ENCODE measurements at places on chromosomes 7 and 10.
A peak's percentile ranks its signal among the peaks of the same experiment; 100 is the strongest.

- peak; percentile 66 for DNase-seq
These were observed 68.5 kb downstream of the LRRC4 start for GRCh38 chr7:127962589-127963361.

DNA sequence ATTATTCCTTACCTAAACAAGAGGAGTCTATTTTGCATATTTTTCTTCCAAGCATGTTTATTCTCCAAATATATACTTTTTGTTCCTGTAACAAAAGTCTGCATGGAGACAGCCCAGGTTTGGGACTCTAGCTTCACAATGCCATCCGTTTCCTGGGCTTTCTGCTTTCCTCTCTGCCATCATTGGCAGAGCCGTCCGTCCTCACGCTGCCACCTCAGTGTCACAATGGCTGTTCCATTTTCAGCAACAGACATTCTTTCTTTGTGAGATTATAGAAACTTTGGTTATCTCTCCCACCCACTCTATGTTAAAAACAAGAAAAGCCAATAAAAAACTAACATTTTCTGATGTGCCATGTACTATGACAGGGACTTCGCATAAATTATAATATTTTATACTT is 825.2 kb downstream of the REEP3 start:
- DNase-seq = no peak

- DNase-seq = no peak
These were observed 37.9 kb upstream of the AKR1C2 start for GRCh38 chr10:5041471-5042023.

GRCh38 chr10:100184840-100185239 is 989 bp downstream of the ERLIN1 start:
- peak; percentile 42 for DNase-seq

DNA sequence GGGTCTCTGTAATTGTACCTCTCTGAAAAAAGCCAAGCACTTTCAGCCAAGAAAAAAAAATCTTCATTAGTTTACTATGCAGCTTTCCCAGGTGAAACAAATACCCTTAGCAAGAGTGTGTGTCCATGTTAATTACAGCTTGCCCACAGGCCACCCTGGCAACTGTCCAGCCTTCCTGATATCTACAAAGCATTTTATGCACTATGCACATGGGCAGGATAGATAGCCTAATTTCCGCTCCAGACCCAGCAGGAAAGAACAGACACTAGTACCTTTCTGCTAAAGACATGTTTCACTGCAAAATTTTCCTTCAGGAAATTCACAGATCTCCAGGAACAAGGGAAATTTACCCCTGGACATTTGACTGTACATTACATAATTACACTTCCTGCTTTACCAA is 24.4 kb downstream of the CACNA2D1 start:
- DNase-seq = no peak

DNA sequence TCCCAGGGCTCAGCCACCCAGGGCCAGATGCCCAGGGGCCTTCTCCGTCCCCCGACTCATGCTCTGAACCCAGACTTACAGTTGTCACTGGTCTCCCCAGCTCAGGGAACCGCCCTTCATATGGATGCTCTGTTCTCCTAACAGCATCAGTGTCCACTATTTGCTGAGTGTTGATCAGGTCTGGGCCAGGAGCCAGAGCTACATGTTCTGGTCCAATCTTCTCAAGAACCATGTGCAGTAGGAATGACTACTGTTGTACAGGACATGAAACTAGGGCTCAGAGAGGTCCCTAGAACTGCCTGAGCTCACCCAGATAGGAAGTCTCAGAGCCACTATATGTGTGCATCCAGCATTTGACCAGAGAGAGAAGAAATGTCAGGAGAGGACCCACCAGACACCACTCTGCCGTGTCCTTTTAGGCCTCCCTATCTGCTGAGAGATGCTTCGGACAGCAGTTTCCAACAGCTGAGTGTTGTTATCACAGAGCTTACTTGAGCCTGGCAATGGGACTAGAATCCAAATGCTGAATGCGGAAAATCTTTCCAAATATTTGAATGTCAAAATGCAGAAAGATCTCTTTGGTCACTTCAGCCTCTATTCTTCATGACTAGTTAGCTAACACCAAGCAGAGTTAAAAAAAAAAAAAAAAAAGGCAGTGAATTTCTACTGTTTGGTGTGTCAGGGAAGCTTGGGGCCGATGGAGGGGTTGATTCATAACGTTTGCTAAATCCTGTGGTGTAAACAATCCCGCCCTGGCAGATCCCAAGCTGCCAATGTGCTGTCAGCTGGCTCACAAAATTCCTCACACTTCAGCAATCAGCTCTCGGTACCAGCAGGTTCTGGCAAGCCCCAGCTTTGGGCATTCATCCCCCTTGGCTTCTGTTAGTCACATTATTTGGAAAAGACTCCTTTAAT is 246.1 kb downstream of the TNS3 start:
- no peak for DNase-seq

GRCh38 chr7:116159711-116160110 is 50.6 kb upstream of the TES start:
- DNase-seq = no peak

GRCh38 chr10:100528123-100528886 is 1.4 kb downstream of the NDUFB8 start:
- DNase-seq = no peak

DNA sequence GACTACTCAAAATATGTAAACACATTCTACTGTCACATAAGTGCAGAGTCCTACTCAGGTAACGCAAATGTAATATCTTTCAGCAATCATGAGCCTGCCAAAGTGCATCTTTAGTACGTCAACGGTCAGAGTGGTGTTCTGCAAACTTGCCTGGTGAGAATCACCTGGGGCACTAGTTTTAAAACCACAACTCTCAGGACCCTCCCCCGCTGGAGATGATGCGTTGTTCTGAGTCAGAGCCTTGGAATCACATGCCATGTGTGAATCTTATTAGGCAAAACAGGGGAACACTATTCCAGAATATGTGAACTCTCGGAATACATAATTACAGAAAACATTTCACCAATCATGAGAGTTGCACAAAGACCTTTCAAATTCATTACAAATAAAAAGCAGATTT is 115.7 kb downstream of the TPK1 start:
- DNase-seq = no peak

DNA sequence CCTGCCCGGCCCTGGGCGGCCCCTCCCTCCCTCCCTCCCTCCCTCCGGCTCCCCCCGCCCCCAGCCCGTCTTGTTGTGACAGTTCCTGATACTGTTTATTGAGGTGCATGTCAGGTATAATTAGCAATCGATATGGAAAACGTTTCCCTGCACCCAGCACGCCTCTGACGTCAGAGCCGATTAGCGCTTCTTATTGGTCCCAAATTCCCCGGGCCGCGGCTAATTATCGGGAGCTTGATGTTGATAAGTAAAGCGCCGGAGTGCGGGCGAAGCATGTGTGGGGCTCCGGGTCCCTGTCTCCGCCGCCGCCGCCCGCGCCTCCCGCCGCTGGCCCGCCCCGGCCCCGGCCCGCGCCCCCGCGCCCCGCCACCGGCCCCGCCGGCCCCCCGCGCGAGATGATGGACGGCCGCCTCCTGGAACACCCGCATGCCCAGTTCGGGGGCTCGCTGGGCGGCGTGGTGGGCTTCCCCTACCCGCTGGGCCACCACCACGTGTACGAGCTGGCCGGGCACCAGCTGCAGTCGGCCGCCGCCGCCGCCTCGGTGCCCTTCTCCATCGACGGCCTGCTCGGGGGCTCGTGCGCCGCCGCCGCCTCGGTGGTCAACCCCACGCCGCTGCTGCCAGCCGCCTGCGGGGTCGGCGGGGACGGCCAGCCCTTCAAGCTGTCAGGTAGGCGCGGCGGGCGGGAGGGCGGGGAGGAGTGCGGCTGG is at the start of gene UNCX:
Gene UNCX, plus strand, starts transcription at position 250 of the 710 bp plus-strand sequence. Its CDS starts 146 bp downstream, at position 396.
- no peak for DNase-seq

DNA sequence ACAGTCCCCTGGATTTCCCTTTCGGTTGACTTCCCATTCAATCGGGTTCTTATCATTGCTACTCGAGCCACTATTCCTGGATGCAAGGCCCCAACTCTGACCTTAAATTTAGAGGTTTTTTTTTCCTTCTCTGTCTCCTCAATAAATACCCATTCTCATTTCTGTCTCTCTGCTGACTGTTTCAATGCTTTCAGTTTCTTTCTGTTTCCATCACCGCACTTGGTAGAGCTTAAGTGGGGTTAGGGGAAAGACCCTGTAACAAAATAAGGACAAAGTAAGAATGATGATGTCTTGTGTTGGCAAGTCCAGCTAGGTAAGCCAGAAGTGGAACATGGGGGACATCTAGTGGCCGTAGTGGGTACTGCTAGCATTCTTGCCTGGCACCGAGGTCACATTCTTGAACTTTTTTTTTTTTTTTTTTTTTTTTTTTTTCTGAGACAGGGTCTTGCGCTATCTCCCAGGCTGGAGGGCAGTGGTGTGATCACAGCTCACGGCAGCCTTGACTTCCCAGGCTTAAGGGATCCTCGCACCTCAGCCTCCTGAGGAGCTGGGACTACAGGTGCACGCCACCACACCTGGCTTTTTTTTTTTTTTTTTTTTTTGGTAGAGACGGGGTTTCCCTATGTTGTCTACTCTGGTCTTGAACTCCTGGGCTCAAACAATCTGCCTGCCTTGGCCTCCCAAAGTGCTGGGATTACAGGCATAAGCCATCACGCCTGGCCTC is 40.3 kb downstream of the ZC3HC1 start:
- peak; percentile 34 for DNase-seq

GRCh38 chr10:1645896-1646295 is 91.4 kb downstream of the ADARB2 start:
- no peak for DNase-seq

DNA sequence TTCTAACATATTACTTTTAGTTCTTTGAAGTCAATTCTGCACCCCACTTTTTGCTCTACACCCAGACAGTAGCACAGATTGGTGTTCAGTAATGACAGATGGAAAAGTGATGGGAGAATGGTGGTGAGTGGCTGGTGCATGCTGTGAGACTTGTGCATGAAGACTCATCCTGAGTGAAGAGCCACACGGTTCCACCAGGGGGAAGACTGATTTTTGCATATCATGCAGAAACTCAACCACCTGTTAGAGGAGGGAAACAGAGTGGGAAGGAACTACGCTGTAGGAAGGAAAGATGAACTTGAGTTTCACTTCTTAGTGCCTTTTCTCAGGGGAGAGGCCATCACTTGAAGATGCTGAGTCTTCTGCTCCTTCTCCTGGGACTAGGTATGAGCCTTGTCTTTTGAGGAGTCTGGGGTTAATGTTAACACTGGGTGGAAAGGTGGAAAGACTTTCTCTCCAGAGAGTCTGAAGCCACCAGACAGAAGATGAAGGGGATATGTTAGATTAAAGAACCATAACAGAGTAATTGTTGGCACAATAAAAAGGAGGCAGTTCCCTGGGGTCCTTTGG is 9.3 kb upstream of the PRSS1 start:
- DNase-seq = no peak

DNA sequence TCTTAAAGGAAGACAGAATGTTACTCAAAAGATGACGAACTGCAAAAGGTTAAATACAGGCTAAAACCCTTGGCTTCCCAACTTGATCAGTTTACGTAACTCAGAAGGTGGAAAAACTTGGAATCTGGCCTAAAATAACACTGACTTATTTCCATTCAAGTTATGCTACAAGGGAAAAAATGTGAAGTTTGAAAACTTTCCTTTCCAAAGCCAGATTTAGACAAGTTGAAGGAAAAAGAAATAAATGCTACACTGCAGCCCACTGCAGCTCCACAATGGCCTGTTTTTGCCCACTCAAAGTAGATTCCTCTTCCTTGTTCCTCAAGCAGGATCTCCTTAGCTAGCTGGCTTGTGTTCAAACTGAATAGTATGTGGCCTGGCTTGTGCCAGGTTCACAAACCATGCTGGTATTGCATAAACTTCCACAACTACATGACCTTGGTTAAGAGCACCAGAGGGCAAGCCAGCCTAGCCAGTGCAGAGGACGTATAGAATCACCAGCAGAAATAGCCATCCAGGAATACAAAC is 166.2 kb downstream of the CPEB3 start:
- DNase-seq = no peak

DNA sequence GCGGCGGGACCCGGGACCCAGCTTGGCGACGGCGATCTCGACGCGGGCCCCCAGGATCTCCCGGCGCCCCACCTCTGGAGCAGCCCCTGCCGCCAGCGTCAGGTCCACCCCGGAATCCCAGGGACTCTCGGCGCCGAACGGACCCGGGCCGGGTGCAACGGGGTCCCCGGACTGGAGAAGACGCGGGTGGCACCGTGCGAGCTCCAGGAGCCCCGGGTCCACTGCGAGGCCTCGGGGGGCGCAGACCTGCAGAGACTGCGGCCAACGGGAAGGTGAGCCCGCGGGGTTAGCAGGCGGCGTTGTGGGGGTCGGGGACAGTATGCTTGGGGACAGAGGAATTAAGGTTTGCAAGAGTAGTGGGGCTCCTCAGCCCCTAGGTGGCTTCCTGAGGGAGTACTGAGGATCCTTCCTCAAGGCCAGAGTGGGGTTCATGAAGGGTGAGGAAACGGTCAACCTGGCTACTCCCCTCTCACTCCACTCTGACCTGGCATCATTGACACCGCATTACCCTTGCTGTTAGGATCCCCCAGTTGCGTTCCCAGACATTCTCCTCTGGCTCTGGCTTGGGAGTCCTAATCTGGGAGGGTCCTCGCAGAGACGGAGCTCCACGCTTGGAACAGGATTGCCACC is 353 bp downstream of the EPHB6 start:
- no peak for DNase-seq

DNA sequence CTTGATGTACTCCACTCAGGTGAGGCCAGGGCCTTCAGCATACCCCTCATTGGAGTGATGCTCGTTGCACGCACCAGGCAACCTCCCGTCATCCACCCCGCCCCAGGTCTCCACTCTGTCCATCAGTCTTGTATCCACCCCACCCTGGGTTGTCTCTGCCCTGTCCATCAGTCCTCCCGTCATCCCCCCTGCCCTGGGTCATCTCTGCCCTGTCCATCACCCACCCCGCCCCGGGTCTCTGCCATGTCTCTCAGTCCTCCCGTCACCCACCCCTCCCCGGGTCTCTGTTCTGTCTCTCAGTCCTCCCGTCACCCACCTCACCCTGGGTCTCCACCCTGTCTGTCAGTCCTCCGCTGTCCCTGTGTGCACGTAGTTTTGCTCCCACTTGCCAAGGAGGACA is 59.9 kb downstream of the WDR37 start:
- no peak for DNase-seq

GRCh38 chr10:110637558-110638053 is 6.5 kb upstream of the RBM20 start:
- DNase-seq = peak; percentile 73

GRCh38 chr7:5699467-5700384 is 81.7 kb downstream of the RNF216 start:
- no peak for DNase-seq

DNA sequence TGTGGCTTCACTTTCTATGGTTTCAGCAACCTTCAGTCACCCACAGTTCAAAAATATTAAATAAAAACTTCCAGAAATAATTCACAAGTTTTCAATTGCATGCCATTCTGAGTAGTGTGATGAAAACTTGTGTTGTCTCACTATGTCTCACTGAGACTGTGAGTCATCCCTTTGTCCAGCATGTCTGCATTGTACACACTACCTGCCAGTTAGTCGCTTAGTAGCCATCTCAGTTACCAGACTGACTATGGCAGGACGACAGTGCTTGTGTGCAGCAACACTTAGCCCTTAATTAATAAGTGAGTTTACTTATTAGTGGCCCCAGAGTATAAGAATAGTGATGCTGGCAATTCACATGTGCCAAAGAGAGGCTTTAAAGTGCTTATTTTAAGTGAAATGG is 22.5 kb downstream of the CCDC186 start:
- DNase-seq = no peak

GRCh38 chr10:10489076-10489475 is 528.6 kb upstream of the CELF2 start:
- no peak for DNase-seq
